ENCODE measurements at places on chromosomes 3 and 15. TPM values are rescaled to one million over a fixed set of nuclear protein-coding genes. Genes with fewer than 3 reads are reported as not detected.

- no peak overlapping the region for H3K27ac ChIP-seq
- H3K36me3 ChIP-seq = no peaks in the 10 kb centered on the region
- no peak for DNase-seq
- H3K4me1 ChIP-seq = no peaks in the 10 kb centered on the region
These were observed 14.9 kb downstream of the SOX2 start for GRCh38 chr3:181726351-181727330.

GRCh38 chr3:129539206-129539605 is 3.8 kb upstream of the H1-8 start:
- no peak overlapping the region for H3K27ac ChIP-seq
- H3K4me1 ChIP-seq = no peaks in the 10 kb centered on the region
- no peaks in the 10 kb centered on the region for H3K27me3 ChIP-seq
- no peak overlapping the region for H3K4me3 ChIP-seq
- no peaks in the 10 kb centered on the region for H3K36me3 ChIP-seq

DNA sequence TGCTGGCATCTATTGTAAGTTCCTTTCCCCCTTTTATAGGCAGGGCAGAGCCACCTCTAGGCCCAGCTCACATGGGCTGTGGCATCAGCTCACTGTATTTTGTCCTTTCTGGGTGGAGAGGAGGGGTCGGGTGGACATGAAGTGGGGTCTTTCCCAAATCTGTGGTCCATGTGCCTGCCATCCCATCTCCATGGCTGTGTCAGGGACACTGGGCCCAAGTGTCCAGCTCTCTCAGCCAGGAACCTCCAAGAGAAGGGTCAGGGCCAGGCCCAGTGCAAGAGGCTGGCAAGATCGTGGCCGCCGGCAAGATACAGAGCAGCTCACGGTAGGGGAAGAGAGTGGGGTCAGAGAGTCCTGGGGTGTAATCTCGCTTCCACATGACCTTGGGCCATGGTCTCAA is 85.3 kb downstream of the PCSK6 start:
- DNase-seq = no peak
- no peak overlapping the region for H3K27ac ChIP-seq
- H3K27me3 ChIP-seq = no peaks in the 10 kb centered on the region
- no peaks in the 10 kb centered on the region for H3K36me3 ChIP-seq
- H3K4me1 ChIP-seq = peaks cover 8% of the 10 kb centered on the region
- H3K4me3 ChIP-seq = no peak overlapping the region

GRCh38 chr3:27878014-27878383 is 155.9 kb upstream of the EOMES start:
- H3K36me3 ChIP-seq = no peaks in the 10 kb centered on the region
- no peaks in the 10 kb centered on the region for H3K27me3 ChIP-seq
- H3K4me1 ChIP-seq = no peaks in the 10 kb centered on the region
- H3K4me3 ChIP-seq = no peak overlapping the region
- H3K27ac ChIP-seq = no peak overlapping the region

DNA sequence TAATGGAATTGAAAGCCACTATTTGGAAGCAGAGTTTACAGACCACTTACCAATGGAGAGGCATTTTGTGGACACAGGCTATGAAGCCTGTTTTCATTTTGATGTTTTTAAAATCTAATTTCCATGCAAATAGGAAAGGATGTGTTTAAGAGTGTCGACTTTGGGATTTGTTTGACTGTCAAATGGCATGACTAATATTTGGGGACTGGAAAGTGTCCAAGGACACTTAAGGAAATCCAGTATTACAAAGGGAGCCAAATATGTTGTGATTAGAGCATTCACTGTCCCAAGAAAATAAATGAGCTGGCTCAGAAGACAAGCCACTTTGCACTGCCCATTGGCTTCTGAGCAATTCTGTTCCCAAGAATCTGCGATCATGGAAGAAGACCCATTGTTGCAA is 34.0 kb upstream of the SLC6A11 start:
- no peak overlapping the region for H3K27ac ChIP-seq
- H3K36me3 ChIP-seq = no peaks in the 10 kb centered on the region
- H3K27me3 ChIP-seq = no peaks in the 10 kb centered on the region
- H3K4me1 ChIP-seq = no peaks in the 10 kb centered on the region
- no peak overlapping the region for H3K4me3 ChIP-seq
- no peak for DNase-seq

DNA sequence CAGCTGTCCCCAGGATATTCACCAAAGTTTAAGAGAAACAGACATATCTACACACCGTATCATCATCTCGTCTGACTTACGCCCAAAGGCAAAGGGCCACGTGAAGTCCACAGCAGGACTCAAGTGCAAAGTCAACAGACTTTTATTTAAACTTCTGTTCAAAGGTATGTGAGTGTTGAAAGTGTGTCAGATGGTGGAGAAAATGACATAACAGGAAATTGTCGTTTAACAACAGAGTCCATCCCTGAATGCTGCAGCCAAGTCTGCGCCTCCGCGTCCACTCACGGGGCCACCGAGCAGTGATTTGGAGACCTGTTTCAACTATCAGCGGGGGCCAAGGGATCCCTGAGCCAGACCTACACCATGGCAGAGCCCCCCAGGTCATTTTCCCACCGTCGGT is 165.6 kb downstream of the XXYLT1 start:
- H3K4me3 ChIP-seq = no peak overlapping the region
- H3K36me3 ChIP-seq = no peaks in the 10 kb centered on the region
- H3K27ac ChIP-seq = no peak overlapping the region
- H3K4me1 ChIP-seq = peaks cover 7% of the 10 kb centered on the region
- DNase-seq = no peak
- no peaks in the 10 kb centered on the region for H3K27me3 ChIP-seq

- H3K4me3 ChIP-seq = no peak overlapping the region
- no peaks in the 10 kb centered on the region for H3K36me3 ChIP-seq
- no peak for DNase-seq
- H3K27me3 ChIP-seq = no peaks in the 10 kb centered on the region
- H3K4me1 ChIP-seq = peaks cover 13% of the 10 kb centered on the region
These were observed 33.9 kb downstream of the KBTBD8 start for GRCh38 chr3:67031986-67032385.

DNA sequence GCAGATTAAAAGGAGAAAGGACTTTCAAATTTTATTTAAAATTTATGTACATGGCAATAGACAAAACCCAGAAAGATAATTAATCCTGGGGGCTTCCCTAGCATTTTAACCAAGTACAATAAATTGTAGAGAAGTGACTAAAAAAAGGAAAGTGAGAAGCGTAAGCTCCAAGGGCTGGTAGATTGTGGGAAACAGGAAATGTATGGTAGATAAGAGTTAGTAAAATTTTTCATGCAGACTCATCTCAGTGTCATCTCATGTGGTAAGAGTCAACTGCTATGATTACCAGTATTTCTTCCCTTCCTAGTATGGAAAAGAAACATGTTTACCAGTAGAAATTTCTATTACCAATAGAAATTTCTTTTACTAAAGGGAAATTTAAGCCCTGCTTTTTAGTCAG is 464.3 kb upstream of the AGTR1 start:
- H3K27ac ChIP-seq = no peak overlapping the region
- H3K4me3 ChIP-seq = no peak overlapping the region
- H3K27me3 ChIP-seq = no peaks in the 10 kb centered on the region
- H3K36me3 ChIP-seq = no peaks in the 10 kb centered on the region
- DNase-seq = no peak

- no peaks in the 10 kb centered on the region for H3K36me3 ChIP-seq
- no peak for DNase-seq
- H3K27me3 ChIP-seq = no peaks in the 10 kb centered on the region
- no peak overlapping the region for H3K27ac ChIP-seq
- H3K4me3 ChIP-seq = no peak overlapping the region
- H3K4me1 ChIP-seq = no peaks in the 10 kb centered on the region
These were observed 20.6 kb upstream of the VEPH1 start for GRCh38 chr3:157523814-157524213.

DNA sequence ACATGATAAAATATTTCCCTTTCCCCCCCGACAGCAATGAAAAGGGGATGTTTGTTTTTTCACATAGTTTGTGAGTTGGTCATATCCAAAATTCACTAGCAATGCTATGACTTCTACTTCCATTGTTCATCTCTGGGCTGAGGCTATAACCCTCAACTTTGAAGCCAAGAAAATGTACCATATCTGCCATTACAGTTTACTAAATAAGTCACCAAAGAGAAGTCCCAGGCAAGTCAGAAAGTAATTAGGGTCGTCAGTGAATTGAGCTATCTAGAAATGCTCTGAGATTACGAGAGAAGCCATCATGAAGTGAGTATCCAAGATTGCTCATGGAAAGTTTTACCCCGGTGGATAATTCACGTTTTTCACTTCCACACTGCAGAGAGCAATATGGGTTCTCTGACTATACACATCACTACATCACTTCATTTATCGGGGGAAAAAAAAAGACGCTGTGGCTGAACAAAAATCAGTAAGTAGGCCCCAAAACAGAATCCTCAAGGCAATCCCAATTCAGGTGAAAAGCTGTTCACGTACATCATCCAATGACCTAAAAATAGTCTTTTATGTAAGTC is 1.4 kb downstream of the PEAK1 start:
- peak overlapping the region; percentile 84 for H3K4me3 ChIP-seq
- DNase-seq = no peak
- no peaks in the 10 kb centered on the region for H3K36me3 ChIP-seq
- no peak overlapping the region for H3K27ac ChIP-seq
- no peaks in the 10 kb centered on the region for H3K27me3 ChIP-seq

- H3K36me3 ChIP-seq = no peaks in the 10 kb centered on the region
- H3K4me1 ChIP-seq = no peaks in the 10 kb centered on the region
- no peak overlapping the region for H3K4me3 ChIP-seq
- no peak overlapping the region for H3K27ac ChIP-seq
These were observed 110.4 kb upstream of the GMNC start for GRCh38 chr3:190972840-190973270.

- H3K36me3 ChIP-seq = peaks cover 7% of the 10 kb centered on the region
- H3K4me3 ChIP-seq = no peak overlapping the region
- H3K27ac ChIP-seq = no peak overlapping the region
- H3K4me1 ChIP-seq = no peaks in the 10 kb centered on the region
- no peak for DNase-seq
These were observed 63.3 kb downstream of the RBM6 start for GRCh38 chr3:50003216-50003615.

DNA sequence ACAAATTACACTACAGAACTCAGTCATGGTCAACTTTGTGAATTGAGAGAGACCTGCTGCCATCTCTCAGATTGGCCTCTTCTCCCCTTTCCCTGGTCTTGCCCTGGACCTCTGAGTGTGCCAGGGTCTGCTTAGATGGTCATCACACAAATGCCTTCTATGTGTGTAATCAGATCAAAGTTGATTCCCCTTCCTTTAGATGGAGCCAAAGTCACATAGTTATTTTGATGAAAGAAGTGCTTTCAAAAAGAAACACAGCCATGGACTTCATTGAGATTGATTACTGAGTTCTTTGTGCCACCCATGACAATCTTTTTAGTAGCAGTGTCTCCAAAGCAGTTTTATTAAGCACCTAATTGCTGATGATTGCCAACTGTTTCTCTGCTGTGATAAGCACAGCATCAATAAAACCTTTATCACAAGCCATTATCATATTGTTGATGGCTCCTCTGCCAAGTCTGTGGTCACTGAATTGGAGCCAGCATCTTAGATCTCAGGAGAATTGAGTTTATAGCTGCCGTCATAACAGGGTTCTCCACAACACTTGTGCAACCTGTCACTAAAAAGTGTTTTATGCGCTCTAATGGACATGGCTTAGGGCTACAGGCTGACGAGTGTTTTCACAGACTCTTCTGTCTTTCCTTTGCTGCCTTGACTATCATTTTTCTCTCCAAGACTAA is 149.7 kb upstream of the NUDT16 start:
- H3K36me3 ChIP-seq = no peaks in the 10 kb centered on the region
- no peak overlapping the region for H3K27ac ChIP-seq
- DNase-seq = no peak
- no peaks in the 10 kb centered on the region for H3K27me3 ChIP-seq
- no peak overlapping the region for H3K4me3 ChIP-seq
- H3K4me1 ChIP-seq = no peaks in the 10 kb centered on the region

DNA sequence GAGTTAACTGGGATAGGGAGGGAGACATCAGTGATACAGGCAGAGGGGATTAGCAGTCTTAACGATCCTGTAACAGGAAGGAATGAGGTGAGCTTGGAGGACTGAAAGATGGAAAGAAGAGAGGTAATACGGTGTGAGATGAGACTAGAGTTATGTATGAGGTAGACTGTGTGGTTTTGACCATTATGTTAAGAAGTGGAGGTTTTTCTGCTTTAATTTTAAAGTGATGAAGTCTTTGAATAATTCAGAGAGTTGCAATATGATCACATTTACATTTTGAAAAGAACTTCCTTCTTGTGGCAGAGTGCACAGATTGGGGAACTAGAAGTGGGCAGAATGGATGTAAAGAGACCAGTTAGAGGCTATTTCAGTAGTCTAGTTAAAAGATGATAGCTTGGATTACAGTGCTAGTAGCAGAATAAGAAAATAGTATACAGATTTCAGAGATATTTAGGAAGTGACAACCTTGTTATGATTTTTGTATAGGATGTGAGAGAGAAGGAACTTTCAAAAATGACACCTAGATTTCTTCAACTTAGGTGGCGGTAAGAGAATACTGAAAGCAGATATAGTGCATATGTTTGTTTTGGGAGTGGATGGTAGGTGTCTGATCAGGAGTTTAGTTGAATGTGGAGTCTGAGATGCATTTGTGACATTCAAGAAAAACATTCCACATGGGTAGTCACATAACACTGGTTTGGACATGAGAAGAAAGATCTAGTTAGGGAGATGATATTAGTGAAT is 40.5 kb downstream of the STT3B start:
- no peak for DNase-seq
- peaks cover 17% of the 10 kb centered on the region for H3K4me1 ChIP-seq
- H3K27me3 ChIP-seq = no peaks in the 10 kb centered on the region
- H3K36me3 ChIP-seq = no peaks in the 10 kb centered on the region
- no peak overlapping the region for H3K4me3 ChIP-seq
- H3K27ac ChIP-seq = no peak overlapping the region

- no peaks in the 10 kb centered on the region for H3K27me3 ChIP-seq
- H3K27ac ChIP-seq = no peak overlapping the region
- no peaks in the 10 kb centered on the region for H3K4me1 ChIP-seq
- no peak for DNase-seq
- H3K36me3 ChIP-seq = no peaks in the 10 kb centered on the region
- no peak overlapping the region for H3K4me3 ChIP-seq
These were observed 81.5 kb upstream of the PRICKLE2 start for GRCh38 chr3:64306745-64307144.

DNA sequence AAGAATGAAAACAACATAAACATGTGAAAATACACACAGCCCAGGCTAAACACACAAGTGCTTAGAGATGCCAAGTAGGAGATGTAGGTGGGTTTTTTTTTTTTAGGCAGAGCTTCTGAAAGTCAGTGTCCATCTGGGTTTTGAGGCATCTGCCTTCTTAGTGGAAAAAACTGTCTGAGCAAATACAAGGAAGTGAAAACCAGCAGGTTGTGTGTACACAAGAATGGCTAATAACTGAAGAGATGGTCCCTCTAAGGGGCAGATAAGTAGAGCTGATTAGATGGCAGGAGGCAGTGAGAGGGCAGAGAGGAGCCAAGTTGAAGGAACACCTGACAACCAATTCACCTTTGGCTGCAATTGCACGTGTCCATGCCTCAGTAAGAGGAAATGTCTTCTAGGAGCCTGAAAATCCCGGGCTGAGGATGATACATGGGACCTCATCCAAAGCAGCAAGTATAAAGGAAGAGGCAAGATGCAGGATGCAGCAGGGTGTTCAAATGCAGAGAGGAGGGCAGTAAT is 34.9 kb downstream of the CYP19A1 start:
- no peaks in the 10 kb centered on the region for H3K27me3 ChIP-seq
- H3K36me3 ChIP-seq = no peaks in the 10 kb centered on the region
- DNase-seq = peak; percentile 15
- H3K4me1 ChIP-seq = no peaks in the 10 kb centered on the region

- no peaks in the 10 kb centered on the region for H3K27me3 ChIP-seq
- H3K4me3 ChIP-seq = no peak overlapping the region
- H3K36me3 ChIP-seq = no peaks in the 10 kb centered on the region
- no peak overlapping the region for H3K27ac ChIP-seq
- H3K4me1 ChIP-seq = no peaks in the 10 kb centered on the region
These were observed 887.8 kb downstream of the IGSF11 start for GRCh38 chr3:118146658-118147375.

ZKSCAN7 gene
- total RNA-seq = 4.6 TPM

ZNF662 gene
- not detected for total RNA-seq

SCG3 gene
- total RNA-seq = not detected

All from GM12878 (cell line).